ENCODE measurements at places on chromosomes 6 and 20.

- no peak for DNase-seq
These were observed 107.9 kb upstream of the CLDN20 start for GRCh38 chr6:155155787-155156447.

DNA sequence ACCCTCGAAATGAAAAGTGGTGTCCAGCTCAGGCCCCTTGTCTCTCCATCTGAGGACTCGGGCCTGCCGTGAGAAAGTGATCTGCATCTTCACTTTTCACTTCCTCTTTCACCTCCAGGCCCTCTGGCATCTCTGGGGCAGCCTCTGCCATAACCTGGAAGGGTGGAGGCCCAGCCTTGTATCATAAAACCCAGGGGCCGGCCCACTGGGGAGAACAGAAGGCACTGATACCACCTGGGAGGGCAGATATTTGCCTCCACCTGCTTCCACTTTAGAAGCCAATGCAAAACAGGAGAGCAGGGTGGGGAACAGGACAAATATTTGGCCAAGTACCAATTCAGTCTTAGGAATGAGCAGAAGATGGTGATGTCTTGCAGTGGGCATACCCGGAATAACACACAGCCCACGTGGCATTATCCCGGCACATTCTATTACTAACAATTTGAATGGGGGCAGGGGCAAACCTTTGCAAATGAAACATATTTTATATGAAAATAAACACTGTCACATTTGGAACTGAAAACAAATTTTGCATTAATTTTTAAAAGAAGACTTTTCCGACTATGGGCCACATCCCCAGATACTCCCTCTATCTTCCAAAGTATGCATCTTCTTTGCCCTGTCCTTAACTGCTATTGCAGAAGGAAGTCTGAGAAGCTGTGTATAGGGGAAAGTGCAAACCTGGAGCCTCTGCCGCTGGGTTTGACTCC is 69.2 kb upstream of the TBC1D7 start:
- DNase-seq, result peak; percentile 57

DNA sequence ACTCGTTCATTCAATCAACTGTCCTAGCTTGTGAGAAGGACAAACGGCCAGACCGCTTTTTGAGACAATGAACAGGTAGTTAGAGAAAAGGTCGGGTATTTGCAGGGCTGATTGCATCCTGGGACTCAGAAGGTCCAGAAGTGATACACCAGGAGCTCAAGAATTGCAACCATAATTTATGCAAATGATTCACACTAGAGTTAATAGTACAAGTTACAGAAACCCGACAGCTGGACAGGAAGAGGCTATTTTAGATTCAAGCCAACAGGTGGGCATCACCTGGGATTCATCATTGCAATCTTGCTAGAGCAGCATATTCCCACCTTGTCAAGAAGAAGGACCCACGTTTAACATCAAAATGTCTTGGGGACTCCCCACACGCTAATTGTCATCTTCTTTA is 83.5 kb downstream of the TNFAIP3 start:
- no peak for DNase-seq

GRCh38 chr20:24979036-24979960 is 13.3 kb downstream of the APMAP start:
- no peak for DNase-seq

DNA sequence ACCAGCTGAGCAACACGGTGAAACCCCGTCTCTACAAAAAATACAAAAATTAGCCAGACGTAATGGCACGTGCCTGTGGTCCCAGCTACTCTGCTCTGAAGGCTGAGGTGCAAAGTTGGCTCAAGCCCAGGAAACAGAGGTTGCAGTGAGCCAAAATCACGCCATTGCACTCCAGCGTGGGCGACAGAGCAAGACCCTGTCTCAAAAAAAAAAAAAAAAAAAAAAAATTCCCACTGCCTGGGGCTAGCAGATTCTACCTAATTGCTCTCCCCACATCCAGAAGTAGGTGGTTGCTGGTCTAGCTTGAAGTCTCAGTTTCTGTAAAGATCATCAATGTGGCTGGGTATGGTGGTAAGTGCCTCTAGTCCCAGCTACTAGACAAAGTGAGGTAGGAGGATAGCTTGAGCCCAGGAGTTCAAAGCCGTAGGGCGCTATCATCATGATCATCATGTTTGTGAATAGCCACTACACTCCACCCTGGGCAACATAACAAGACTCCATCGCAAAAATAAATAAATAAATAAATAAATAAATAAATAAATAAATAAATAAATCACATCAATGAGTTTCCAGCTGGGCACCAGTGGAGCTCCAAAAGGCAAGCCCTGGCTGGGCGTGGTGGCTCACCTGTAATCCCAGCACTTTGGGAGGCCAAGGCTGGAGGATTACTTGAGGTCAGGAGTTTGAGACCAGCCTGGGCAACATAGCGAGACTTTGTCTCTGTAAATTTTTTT is 6.3 kb upstream of the AP5S1 start:
- DNase-seq, result no peak

DNA sequence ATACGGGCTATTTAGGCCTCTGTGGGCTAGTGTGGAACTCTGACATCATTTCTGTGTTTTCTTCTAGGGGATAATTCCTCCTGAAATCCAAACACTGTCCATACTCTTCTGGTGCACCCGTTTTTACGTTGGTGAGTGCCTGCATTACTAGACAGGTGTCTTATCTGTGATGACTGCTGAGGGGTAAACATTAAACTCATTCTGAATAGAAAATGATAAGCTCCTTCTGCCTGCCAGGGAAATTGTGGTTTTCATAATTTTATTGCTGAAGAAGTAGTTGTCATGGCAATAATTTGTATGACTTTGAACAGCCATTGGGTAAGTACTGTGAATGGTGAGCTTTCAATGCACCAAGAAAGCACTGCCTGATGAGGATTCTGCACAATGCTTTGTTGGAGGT is 705.6 kb downstream of the UTRN start:
- no peak for DNase-seq

GRCh38 chr6:137290601-137291261 is 71.5 kb upstream of the IFNGR1 start:
- no peak for DNase-seq

DNA sequence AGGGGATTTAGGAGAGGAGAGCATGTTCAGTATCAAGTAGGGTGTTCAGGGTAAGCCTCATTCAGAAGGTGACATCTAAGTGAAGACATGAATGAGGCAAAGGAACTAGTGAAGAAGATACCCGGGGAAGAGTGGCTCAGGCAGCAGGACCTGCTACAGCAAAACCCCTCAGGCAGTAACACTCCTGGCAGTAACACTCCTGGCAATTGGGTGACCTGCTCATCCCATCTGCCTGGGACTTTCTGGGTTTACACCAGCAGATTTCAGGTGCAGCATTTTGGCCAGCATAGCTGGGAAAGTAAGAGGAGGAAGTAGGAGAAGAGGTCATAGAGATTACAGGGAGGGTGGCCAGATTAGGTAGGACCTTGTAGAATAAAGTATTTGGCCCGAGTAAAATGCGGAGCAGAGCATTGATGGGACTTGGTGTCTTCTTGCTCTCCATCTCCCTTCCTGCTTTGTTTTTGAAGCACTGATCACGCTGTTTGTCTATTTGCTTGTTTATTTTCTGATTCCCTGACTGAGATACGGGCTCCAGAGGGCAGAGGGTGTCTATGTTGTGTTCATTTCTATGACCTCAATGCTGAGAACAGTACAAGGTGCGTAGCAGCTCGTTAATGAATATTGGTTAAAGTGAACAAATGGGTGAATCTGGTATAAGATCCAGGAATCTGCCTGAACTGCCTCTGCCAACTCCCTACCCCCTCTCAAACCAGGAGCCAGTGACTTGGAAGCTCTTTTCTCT is 88.3 kb downstream of the IYD start:
- DNase-seq, result no peak

Data from hematopoietic multipotent progenitor cell treated with erythropoietin and hydrocortisone succinate and interleukin-3 and kit ligand, for 17 days (in vitro differentiated cells).